ENCODE measurements at places on chromosomes 1 and 21. TPM values are rescaled to one million over a fixed set of nuclear protein-coding genes. Genes with fewer than 3 reads are reported as not detected.

The HSD3B1 gene
- total RNA-seq: not detected

The SLC9C2 gene
- total RNA-seq: not detected

The NBPF6 gene
- total RNA-seq: not detected

The CXADR gene
- total RNA-seq: 1.3 TPM

The TMEM79 gene
- total RNA-seq: 1.1 TPM

The CSMD2 gene
- 8.8 TPM for total RNA-seq

The EVA1C gene
- total RNA-seq: 24.5 TPM

The HCRTR1 gene
- total RNA-seq: 0.26 TPM

The KCNN3 gene
- 0.13 TPM for total RNA-seq

The RGS8 gene
- total RNA-seq: under 0.01 TPM

The SELL gene
- total RNA-seq: 0.79 TPM

The ETV3L gene
- not detected for total RNA-seq
